ENCODE measurements at places on chromosomes 4 and X. TPM values are rescaled to one million over a fixed set of nuclear protein-coding genes. Genes with fewer than 3 reads are reported as not detected.
A peak's percentile ranks its signal among the peaks of the same experiment; 100 is the strongest.

APBB2 gene
- total RNA-seq, result 85.5 TPM

RTL3 gene
- 0.10 TPM for total RNA-seq

GRCh38 chrX:150032742-150033141, 94.5 kb upstream of the EOLA2 start:
- no peaks in the 10 kb centered on the region for H3K36me3 ChIP-seq
- DNase-seq, result no peak
- no peaks in the 10 kb centered on the region for H3K27me3 ChIP-seq
- no peak overlapping the region for H3K27ac ChIP-seq

DNA sequence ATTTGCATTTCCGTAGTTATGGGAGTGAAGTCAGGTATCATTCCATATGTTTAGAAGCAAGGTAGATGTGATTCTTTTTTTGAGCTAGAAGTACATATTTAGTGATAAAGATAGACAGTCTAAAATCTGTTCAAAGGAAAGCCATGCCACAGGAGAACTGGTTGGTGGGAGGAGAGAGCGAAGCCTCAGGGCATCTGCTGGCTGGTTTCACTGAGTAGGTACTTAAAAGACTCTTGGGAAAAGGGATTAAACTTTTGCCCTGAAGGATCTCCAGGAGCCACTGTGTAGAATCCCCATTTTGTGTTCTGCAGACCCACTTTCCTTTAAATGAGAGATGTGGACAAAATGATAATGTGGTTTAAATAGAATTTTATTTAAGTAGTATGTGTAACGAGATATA, 89.6 kb downstream of the SHROOM2 start:
- H3K4me3 ChIP-seq, result no peak overlapping the region
- H3K4me1 ChIP-seq, result peaks cover 10% of the 10 kb centered on the region
- H3K36me3 ChIP-seq, result no peaks in the 10 kb centered on the region
- H3K27ac ChIP-seq, result no peak overlapping the region
- no peak for DNase-seq
- no peaks in the 10 kb centered on the region for H3K27me3 ChIP-seq

DNA sequence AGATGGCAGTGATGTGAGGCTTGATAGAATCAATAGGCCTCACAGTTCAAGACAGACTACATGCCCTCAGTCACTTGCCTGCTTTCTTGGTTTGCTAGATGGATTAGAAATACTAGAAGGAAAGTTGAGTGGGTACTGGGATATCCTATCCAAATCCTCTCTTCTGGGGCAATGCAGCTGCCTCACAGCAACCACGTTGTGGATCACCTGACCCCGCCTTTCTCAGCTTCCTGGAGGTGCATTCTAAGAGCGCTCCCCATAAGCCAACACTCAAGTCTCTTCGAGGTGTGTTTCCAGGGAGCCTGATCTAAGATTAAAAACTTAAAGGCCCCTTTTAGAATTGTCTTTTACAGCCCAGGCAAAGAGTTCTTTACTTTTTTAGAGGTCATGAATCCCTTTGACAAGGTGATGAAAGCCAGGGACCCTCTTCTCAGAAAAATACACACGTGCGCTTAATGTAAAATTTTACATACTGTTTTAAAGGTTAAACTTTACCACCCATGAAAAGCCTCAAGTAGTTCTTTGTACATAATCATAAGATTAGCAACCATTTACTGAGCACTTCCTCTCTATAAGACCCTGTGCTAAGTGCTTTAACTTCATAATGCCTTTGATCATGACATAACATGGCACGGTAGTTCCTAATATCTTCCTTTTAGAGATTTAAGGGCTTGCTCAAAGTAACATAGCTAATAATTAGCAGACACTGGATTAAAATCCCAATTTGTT, 840 bp upstream of the RPL34 start:
- no peaks in the 10 kb centered on the region for H3K4me1 ChIP-seq
- H3K27ac ChIP-seq, result peak overlapping the region; percentile 60
- DNase-seq, result no peak
- H3K36me3 ChIP-seq, result peaks cover 12% of the 10 kb centered on the region
- peak overlapping the region; percentile 99 for H3K4me3 ChIP-seq

DNA sequence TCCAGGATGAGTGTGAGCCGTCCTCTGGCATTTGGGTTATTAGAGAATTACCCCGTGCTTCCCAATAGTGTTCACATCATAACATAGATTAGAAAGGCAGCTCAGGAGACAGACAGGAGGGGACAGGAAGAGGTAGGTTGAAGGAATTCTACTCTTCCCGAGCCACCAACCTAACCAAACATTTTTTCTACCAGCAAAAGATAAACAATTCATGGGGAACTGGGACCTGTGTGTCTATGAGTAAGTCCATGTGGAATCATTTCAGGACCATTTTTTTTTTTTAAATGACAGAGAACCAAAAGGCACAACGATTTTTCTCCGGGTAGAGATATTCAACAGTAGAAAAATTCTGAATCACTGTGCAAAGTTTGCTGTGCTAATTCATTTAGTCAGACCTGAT, 174.2 kb upstream of the ETNPPL start:
- no peak for DNase-seq
- no peak overlapping the region for H3K4me3 ChIP-seq
- no peaks in the 10 kb centered on the region for H3K36me3 ChIP-seq
- H3K27me3 ChIP-seq, result no peaks in the 10 kb centered on the region
- no peak overlapping the region for H3K27ac ChIP-seq
- peaks cover 3% of the 10 kb centered on the region for H3K4me1 ChIP-seq

- no peak overlapping the region for H3K27ac ChIP-seq
- no peaks in the 10 kb centered on the region for H3K27me3 ChIP-seq
- peak overlapping the region; percentile 51 for H3K4me3 ChIP-seq
These were observed 297 bp upstream of the MTMR8 start for GRCh38 chrX:64395568-64395929.

DNA sequence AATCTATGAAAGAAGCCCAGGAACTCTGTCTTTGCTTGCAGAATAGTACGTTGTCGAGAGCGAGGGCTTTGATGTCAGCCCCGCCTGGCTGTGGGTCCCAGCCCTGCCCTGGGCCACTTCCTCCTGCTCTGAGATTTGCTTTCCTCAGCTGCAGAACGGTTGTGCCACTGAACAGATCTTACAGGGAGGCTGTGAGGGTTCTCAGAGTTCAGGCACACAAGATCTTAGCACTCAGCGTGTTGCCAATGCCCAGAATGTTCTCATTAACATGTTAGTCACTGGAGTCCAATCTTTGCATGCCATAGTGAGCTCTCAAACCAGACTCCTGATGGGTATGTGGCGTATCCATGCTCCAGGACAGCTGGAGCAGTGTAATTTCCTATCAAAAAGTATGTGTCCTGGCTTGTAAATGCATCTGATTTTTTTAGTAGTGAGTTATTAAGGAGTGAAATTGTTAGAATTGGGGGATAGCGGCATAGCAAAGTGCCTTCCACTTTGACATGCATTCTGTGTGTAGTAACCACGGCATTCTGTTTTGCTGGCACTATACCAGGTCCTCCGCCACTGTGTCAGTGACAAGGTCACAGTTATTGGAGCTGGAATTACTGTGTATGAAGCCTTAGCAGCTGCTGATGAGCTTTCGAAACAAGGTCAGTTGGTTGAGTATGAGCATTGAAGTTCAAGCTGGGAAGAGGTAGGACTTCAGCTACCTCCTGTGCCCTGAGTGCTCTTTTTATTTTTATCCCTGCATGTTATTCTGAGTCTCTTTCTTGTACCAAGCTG, 31.6 kb downstream of the TKTL1 start:
- no peak overlapping the region for H3K4me3 ChIP-seq
- no peaks in the 10 kb centered on the region for H3K36me3 ChIP-seq
- peaks cover 8% of the 10 kb centered on the region for H3K4me1 ChIP-seq

DNA sequence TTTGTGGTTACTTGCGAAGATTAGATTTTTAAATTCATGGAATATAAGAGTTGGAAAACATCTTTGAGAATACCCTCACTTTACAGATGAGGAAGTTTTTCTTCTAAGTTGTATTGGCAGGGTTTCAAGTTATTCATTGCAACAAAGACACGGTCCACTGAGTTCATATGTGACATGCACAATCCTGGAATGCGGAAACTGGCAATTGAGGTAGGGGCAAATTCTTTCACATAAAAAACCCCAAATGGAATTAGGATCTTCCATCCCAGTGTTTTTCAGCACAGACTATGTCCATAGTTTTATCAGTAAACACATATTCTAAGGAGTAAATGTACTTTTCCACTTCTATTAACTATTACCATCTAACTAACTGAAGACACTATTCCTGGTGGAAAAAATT, 81.8 kb upstream of the NAP1L5 start:
- H3K27ac ChIP-seq, result no peak overlapping the region
- no peaks in the 10 kb centered on the region for H3K36me3 ChIP-seq
- no peaks in the 10 kb centered on the region for H3K4me1 ChIP-seq
- H3K4me3 ChIP-seq, result no peak overlapping the region
- H3K27me3 ChIP-seq, result no peaks in the 10 kb centered on the region

DNA sequence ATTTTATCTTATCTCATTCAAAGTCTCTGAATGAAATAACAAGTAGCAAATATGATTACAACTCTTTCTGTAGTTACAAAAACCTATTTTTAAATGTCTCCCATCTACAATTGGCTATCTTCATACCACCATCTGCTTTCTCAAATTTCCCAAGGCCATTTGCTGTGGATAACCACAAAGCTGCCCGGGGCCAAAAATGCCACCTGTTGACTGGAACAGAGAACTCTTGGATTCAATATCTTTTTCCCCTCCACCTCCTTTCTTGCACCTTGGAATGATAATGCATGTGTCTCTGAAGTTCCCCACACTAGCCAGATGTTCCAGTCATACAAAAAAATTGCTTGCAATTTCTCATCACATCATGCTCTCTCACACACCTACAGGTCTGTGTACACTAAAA, 93.3 kb upstream of the SCML1 start:
- no peaks in the 10 kb centered on the region for H3K36me3 ChIP-seq
- H3K4me3 ChIP-seq, result no peak overlapping the region
- no peak overlapping the region for H3K27ac ChIP-seq
- peaks cover 11% of the 10 kb centered on the region for H3K27me3 ChIP-seq

DNA sequence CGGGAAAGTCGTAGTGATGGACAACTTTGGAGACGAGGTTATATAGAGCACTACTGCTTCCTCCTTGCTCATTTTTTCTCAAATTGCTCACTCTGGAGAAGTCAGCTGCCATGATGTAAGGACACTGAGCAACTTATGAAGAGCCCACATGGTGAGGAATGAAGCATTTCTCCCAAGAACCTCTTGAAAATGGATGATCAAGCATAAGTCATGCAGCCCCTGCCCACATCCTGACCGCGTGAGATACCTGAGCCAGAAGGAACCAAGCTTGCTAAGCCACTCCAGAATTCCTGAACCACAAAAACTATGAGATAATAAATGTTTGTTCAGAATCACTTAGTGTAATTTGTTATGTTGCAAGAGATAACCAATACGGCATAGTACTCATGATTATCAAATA, 42.8 kb downstream of the PDE5A start:
- H3K36me3 ChIP-seq, result no peaks in the 10 kb centered on the region
- no peak overlapping the region for H3K27ac ChIP-seq
- no peaks in the 10 kb centered on the region for H3K27me3 ChIP-seq
- H3K4me1 ChIP-seq, result no peaks in the 10 kb centered on the region
- H3K4me3 ChIP-seq, result no peak overlapping the region

- no peak overlapping the region for H3K4me3 ChIP-seq
- H3K27me3 ChIP-seq, result no peaks in the 10 kb centered on the region
- no peaks in the 10 kb centered on the region for H3K36me3 ChIP-seq
- no peak for DNase-seq
- no peaks in the 10 kb centered on the region for H3K4me1 ChIP-seq
- H3K27ac ChIP-seq, result no peak overlapping the region
These were observed 778.4 kb upstream of the AADAT start for GRCh38 chr4:170868170-170868569.

- H3K27me3 ChIP-seq, result no peaks in the 10 kb centered on the region
- no peaks in the 10 kb centered on the region for H3K36me3 ChIP-seq
- no peak overlapping the region for H3K27ac ChIP-seq
- no peaks in the 10 kb centered on the region for H3K4me1 ChIP-seq
- no peak overlapping the region for H3K4me3 ChIP-seq
These were observed 9.7 kb upstream of the PLAC8 start for GRCh38 chr4:83124111-83124780.

GRCh38 chr4:81359207-81359606, 112.5 kb downstream of the RASGEF1B start:
- no peak overlapping the region for H3K27ac ChIP-seq
- no peaks in the 10 kb centered on the region for H3K36me3 ChIP-seq
- H3K4me3 ChIP-seq, result no peak overlapping the region
- no peak for DNase-seq

GRCh38 chr4:71259911-71260331, 78.9 kb upstream of the SLC4A4 start:
- H3K4me3 ChIP-seq, result no peak overlapping the region
- H3K4me1 ChIP-seq, result peaks cover 7% of the 10 kb centered on the region
- no peaks in the 10 kb centered on the region for H3K36me3 ChIP-seq
- H3K27ac ChIP-seq, result peak overlapping the region; percentile 35

DNA sequence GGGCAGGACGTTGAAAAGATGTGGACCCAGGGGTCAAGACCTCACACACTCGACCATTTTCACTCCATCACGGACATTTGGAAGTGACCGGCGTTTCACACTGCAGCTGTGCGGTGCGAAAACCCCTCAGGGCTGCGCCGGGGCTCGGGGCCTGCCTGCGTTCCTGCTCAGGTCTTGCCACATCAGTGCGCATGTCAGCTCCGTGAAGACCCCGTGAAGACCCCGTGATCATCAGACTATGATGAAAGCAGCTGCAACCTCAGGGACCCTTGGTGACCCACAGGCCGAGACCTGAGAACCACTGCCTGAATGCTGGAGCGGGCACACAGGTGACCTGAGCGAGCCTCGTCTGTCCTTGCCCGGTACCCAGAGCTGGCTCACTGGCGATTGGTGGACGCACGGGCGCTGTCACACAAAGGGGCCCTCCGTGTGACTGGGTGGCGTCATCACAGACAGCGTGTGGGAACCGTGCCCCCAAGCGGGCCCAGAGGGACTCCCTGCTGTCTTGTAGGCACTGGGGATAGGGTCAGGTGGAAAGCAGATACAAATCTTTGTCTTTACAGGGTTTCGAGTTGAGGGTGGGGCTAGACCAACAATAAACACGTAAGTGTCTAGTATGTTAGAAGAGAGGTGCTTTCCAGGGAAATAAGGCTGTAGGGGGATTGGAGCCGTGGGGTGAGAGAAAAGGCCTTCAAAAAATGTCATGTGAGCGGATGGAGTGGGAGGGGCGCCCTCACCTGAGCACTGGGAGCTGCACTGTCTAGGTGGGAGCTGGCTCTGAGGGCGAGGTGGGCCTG, 12.7 kb downstream of the MSANTD1 start:
- H3K36me3 ChIP-seq, result peaks cover 41% of the 10 kb centered on the region
- H3K27ac ChIP-seq, result no peak overlapping the region
- no peak overlapping the region for H3K4me3 ChIP-seq
- no peaks in the 10 kb centered on the region for H3K27me3 ChIP-seq
- no peak for DNase-seq
- H3K4me1 ChIP-seq, result no peaks in the 10 kb centered on the region
